Central memory CD4-positive, alpha-beta T cell (primary cell): ENCODE measurements at places on chromosomes 3 and 15.

DNA sequence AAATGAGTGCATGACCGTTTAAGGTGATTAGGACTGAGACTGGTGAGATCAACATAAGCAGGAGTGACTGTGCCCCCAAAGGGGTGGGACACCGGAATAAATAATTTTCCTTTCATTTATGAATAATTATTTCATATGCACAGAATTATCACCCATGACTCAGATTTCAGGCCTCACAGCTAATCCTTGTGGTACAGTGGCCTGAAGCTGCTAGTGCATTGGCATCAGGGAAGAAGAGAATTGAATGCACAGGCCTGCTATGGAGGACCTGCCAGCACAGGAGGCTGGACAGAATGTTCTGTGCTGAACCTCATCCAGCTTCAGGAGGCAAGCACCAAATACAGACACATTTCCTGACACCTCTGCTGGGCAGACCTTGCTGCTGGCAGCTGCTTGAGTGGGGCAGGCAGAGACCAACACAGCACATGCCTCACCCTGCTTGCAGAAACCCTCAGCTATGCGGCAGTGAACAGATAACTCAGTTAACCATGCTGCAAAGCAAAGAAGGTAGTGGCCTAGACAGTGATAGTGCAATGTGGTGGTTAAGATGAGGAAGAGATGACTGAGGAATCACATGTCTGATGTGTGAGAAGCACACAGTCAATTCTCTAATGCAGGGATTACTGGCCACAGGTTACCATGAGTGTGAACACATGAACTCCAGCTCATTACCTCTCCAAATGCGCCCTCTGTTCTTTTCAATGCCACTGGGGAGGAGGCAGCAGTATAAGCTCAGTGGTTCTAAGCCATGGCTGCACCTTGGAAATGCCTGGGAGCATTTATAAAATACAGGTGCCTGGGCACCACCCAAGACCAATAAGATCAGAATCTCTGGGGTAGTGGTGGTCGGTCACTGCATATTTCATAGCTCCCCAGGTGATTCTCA lies 68.1 kb upstream of the SCN5A start:
- no peak for DNase-seq

GRCh38 chr3:80994085-80994665 lies 767.3 kb downstream of the GBE1 start:
- DNase-seq: no peak

DNA sequence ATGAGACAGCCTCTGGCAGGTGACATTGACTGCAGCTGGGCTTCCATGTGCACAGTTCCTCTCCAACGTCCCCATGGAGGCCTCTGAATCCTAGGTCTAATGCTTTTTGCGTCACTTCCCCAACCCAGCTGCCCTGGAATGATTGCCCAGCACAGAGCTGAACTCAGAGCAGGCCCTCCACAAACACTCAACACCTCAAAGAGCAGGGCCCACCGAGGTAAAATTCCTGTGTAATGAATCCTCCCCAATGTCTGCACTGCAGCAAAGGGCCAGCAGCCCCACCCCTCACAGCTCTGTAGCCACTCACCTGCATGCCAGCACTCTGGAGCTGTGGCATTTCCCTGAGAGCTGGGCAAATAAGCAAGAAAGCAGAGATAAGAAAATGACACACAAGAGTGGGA lies 42.6 kb upstream of the DUSP7 start:
- no peak for DNase-seq

GRCh38 chr15:75598361-75598760 lies 19.2 kb upstream of the PTPN9 start:
- DNase-seq: no peak

DNA sequence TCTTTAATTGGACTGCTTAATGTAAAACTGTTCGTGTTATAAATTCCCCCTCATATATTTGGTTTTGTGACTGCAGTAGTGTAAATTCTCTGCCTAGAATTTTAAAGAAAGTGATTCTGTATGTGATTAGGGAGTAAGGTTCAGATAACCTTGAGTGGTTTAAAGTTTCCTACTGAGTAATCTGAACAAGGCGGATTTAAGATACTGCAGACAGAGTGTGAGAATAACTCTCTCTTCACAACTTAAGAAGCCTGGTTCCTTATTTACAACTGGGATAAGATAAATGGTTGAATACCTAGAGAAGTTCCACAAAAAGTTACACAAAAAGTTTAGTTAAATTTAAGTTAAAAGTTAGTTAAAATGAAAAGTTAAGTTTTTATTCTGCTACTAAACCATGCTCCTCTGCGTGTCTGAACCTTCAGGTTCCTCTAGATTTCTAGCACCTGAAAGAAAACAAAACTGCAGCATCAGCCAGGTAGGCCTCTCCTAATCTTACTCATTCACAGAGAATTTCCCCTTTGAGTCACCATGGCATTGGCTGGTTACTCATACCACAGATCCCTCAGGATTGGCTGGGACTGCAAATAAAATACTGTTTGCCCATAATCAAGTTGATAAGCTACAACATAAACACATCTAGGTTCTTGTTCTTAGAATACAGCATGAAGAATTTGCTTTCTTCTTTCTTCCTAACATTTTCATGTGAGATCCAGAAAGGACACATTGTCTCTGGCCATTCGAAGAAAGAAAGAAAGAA lies at the start of gene ARL14:
Gene ARL14, plus strand, starts transcription at position 614 of the 757 bp plus-strand sequence. CDS start 187 bp downstream, outside the sequence.
- no peak for DNase-seq

DNA sequence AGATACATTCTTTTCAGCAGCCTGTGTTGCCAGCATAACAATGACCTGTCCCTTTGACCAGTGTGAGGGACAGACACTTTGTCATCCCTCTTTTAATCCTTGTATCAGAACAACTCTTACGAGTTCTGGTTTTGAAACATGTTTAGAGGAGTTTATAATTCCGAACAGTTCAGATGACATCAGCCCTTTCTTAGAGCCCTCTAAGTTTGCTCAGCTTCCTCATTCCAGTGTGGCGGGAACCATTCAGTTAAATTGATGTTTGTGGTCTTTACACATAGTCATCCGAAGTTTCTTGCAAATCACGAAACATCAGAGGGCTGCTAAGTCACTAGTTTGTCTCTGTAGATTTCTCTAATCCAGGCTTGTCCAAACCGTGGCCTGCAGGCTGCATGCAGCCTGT lies 102.5 kb downstream of the AKAP13 start:
- DNase-seq: no peak

GRCh38 chr3:171822431-171823106 lies 12.3 kb upstream of the PLD1 start:
- no peak for DNase-seq

- peak; percentile 53 for DNase-seq
These were observed 24.4 kb upstream of the TXNRD3 start for GRCh38 chr3:126679318-126679751.

DNA sequence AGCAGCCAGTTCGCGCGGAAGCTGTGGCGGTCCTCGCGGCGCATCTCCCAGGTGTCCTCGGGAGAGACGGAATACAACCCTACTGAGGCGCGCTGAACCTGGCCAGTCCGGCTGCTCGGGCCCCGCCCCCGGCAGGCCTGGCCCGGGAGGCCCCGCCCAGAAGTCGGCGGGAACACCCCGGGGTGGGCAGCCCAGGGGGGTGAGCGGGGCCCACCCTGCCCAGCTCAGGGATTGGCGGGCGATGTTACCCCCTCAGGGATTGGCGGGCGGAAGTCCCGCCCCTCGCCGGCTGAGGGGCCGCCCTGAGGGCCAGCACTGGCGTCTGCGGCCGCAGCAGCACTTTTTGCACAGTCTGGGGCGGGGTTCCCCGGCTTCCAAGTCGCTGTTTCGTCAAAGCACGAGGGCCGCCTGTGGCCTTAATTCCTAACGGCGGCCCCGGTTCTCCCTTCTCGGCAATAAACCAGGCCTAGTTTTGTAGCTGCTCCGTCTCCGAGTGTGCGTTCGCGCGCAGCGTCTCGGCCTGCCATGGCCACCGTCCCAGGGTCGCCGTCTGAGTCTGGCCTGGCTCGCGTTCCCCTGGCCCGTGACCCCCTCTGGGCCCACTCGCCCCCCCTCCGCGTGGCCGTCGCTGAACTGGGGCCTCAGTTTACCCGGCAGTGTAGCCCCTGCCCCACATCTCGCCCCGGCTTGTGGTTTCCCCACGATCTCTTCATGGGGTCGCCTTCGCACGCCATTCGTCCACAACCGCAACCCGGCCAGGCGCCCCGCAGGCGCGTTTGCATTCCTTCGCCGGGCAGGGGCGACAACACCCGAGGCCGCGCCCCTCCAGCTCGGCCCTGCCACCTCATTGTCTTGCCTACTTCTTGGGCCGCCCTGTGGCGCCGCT lies 30.0 kb downstream of the NBEAL2 start:
- DNase-seq: peak; percentile 46

DNA sequence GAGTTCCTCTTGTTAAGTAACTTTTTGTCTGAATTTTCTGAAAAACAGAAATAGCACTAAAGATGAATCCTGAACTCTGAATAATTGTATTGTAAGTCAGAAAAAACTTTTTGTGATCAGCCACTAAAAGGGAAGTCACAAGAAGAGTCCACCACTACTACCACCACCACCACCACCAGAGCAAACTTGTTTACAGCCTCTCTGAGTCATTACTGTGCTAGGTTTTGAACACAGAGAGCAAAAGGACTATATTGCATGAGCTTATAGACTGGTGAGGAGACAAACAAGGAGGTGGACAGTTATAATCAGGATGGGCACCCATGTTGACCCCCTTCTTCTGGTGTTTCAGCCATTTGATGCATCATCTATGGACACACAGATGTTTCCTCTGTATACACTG lies 141.7 kb downstream of the IL5RA start:
- no peak for DNase-seq

GRCh38 chr15:89083246-89083645 lies 5.0 kb upstream of the ABHD2 start:
- DNase-seq: no peak

- DNase-seq: no peak
These were observed 67.6 kb upstream of the GADL1 start for GRCh38 chr3:30962084-30962483.

DNA sequence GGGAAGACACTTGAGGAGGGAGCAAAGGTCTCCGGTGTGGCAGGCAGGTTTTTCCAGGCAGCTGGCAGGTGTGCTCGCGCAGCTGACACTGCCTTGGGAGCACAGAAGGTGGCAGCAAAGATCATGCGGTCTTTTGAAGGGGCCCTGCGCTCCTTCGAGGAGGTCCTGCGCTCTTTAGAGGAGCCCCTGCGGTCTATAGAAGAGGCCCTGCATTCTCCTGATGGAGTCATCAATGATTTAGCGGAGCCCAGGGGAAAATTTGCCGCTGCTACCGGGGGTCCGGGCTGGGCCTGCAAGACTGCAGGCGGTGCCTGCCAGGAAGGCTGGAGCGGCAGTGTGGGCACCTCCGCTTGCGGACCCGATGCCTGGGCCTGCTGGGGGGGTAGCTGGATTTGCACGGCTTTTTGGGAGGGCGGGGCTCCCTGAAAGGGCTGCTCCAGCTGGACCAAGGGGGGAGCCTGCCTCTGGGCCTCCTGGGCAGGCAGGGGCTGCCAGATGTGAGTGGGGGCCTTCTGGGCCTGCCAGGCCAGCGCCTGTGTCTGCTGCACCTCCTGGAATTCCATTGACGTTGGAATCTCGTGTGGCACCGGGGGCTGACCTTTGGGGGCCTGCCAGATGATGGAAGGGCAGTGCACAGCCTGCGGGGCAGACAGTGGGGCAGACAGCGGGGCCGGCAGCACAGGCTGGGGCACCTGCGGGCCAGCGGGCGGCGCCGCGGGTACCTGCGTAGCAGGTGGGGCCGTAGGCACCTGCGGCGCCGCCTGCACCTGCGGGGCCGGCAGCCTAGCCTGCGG lies 2.1 kb downstream of the MAGEL2 start:
- DNase-seq: no peak

DNA sequence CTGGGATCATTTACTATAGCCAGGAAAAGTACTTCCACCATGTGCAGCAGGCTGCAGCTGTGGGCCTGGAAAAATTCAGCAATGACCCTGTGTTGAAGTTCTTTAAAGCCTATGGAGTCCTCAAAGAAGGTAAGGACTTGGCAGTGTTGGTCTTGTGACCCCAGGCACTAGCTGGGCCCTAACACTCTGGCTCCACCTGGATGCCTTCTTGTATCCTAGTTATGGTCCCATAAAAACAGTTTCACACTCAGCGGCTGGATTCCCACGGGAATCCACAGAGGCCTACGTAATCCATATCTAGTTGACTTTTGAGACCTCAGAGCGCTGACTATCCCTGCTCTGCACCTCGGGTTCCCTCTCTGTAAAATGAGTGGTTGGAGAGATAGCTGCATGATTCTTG lies 1.6 kb downstream of the TTC21A start:
- DNase-seq: no peak

- DNase-seq: no peak
These were observed 13.1 kb upstream of the SKIC8 start for GRCh38 chr15:78312536-78312935.

GRCh38 chr3:31908391-31909097 lies 72.5 kb downstream of the OSBPL10 start:
- no peak for DNase-seq

DNA sequence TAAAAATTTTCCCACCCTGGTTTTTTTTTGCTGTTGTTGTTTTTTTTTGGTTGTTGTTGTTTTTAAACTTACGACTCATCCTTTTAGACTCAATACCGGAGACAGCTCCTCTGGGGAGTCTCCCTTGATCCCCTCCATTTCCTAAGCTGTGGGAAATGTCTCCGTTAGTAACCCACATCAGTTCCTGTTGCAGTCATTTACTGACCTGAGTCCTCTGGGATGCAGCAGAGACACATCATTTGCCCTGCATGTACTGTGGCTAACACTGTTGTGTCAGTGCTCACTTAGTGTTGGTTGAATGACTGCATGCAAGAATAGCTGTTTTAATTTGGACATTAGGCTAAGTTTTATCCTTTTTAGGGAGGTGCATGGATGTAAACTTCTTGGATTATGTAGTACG lies 83.8 kb downstream of the MBNL1 start:
- no peak for DNase-seq

GRCh38 chr3:176850498-176850897 lies 346.8 kb downstream of the TBL1XR1 start:
- no peak for DNase-seq

DNA sequence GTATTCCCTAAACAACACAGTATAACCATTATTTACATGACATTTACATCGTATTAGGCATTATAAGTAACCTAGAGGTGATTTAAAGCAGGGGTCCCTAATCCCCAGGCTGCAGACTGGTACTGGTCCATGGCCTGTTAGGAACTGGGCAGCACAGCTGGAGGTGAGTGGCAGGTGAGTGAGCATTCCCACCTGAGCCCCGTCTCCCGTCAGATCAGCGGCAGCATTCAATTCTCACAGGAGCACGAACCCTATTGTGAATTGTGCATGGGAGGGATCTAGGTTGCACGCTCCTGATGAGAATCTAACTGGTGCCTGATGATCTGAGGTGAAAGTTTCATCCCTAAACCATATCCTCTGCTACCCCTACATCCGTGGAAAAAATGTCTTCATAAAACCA lies 138.2 kb downstream of the ATP10A start:
- DNase-seq: no peak

- DNase-seq: no peak
These were observed 6.5 kb upstream of the PLSCR1 start for GRCh38 chr3:146550743-146551510.
